ENCODE measurements at places on chromosomes 12 and 14.

GRCh38 chr12:5982106-5982505, 37.0 kb upstream of the ANO2 start:
- no peak for DNase-seq

- DNase-seq, result no peak
Observed at GRCh38 chr14:54333511-54333910, 63.3 kb upstream of the CDKN3 start.

DNA sequence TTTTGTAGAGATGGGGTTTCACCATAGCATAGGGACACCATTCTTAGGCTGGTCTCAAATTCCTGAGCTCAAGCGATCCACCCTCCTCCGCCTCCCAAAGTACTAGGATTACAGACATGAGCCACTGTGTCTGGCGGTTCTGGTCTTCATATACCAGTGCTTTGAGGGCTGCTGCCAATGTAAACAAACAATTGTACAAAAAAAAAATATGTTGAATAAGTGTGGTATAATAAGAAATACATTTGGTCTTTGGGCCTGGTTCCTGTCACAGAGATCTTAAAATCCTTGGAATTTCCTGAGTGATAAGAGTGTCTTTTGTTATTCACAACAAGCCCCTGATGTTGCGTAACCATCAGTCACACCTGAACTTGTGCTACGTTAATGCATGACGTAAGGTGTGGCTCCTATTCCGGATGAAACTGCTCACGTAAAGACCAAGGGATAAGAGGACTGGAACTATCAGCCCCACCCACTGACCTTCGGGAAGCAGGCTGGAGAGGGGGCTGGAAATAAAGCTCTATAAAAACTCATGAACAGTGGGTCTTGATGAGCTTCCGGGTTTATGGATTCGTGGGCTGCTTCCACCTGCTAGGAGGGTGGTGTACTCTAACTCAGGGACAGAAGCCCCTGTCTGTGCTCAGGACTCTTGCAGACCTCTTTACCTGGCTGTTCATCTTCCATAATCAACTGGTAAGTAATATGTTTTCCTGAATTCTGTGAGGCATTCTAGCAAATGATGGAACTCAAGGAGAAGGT, 16.5 kb upstream of the RIMKLB start:
- no peak for DNase-seq

DNA sequence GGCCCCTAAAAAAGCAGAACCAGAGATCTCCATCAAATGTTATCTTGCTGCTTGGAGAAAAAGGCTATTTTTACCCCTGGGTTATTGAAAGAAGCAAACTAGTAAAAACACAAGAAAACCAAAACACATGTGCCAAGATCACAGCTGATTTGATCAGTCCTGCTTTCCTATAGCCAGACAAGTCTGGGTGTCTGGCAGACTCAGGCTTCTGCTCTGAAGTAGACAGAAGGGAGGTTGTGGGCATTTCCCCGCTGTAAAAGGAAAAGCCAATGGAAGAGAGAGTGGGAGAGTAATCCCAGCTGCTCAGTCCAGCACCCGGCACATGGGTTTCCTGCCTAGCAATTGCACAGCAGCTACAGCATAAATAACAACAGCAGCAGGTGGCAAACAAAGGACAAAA, 177.9 kb downstream of the PHLDA1 start:
- no peak for DNase-seq

DNA sequence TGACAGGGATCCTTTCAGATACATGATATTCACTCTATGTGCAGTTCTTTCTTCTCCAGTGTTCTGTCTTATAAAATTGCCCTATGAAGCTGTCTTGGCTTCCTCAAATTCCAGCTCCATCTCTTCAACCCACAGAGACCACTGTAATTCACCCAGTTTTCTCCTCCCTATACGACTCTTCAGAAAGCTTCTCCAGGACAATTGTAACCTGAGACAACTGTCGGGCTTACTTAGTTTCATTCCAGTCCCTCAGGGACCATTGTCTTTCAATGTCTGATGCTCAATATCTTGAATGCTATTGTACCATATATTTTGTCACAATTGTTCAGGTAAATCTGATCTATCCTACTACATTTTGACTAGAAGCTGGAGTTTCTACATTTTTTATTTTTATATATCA, 345.3 kb downstream of the RPL10L start:
- no peak for DNase-seq

DNA sequence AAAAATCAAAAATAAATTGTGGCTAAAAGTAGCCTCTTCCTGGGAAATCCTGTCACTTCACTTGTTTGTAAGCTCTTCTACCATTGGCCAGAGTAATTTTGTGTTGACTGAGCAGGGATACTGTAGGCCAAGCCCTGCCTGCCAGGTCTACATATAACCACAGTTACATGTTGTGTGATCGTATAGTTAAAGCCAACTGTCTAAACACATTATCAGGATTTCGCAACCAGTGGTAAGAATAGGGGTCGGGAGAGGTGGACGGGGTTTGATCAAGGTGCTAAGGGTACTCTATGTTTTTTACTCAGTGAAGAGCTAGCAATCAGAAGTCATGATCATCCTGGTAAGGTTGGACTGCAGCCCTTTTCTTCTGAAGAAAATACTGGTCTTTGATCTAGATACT, 13.4 kb downstream of the ANKRD13A start:
- DNase-seq, result no peak

GRCh38 chr14:100104523-100105300, 39.5 kb downstream of the EVL start:
- no peak for DNase-seq

- DNase-seq, result no peak
Observed at GRCh38 chr12:46087916-46088439, 97.6 kb upstream of the SCAF11 start.

All from cortex of kidney (tissue), 1 donor.